OCI-LY7 (cell line): ENCODE measurements at places on chromosomes 7 and 10. TPM values are rescaled to one million over a fixed set of nuclear protein-coding genes. Genes with fewer than 3 reads are reported as not detected.

- DNase-seq = no peak
Measured at GRCh38 chr10:113241599-113242360, 291.7 kb downstream of the TCF7L2 start.

GRCh38 chr7:16592395-16592794, 53.2 kb downstream of the ANKMY2 start:
- DNase-seq = no peak

- DNase-seq = no peak
Measured at GRCh38 chr7:47550788-47551470, 31.0 kb downstream of the TNS3 start.

DNA sequence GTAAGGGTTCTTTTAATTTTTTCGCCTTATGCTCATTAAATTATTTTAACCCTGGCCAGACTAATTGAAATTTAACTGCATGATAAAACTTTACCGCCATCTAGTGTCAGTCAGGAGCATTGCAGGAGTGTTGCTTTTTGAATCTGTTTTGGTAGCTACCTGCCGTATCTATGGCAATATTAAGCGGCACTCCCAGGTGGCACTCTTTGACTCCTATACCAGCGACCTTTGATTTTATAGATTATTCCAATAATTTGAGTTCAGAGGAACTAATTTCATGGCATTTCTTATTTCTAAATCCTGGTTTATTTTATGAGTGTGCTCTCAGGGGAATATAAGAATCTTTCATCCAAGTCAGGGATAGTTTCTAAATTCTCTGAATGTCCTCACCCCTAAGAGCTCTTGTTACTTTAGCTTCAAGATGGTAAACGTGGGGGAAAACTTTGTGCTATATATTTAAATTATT, 198.9 kb downstream of the REEP3 start:
- DNase-seq = peak; percentile 72

The CXCL12 gene
- not detected in 2 replicates for total RNA-seq
